ENCODE measurements at places on chromosomes 1 and 21.

DNA sequence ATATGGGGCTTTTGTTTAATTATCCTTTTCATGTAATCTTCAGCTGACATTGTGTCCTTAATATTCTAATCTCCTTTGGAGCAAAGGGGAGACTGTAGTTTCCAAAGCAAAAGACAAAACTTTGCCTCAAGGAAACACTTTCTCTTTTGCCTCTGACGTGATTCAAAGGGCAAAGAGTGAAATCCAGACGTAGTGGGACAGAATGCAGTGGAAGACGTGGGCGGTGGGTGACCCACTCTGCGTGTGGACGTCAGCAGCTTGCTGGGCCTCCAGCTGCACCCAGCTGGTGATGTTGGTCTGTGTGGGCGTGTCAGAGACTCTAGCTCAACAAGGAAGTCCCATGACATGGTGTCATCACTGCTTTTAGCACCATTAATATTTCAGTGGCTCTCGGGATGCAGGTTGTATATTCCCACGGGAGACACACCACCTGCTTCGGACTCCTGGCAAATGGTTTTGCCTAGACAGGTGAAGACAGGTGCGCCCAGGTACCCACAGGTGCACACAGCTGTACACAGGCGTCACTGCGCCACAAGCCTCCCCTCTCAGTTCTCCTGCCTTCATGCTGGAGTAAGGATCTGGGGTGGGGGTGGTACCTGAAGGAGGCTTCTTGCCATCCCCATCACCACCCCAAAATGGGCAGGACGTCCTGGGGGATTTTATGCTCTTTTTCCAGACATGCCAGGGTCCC is 292.1 kb upstream of the VAMP3 start:
- DNase-seq, result no peak

- no peak for DNase-seq
These were observed 30.8 kb upstream of the DIPK1A start for GRCh38 chr1:92992054-92992453.

GRCh38 chr1:224189561-224189960 is 6.5 kb downstream of the DEGS1 start:
- DNase-seq, result no peak

GRCh38 chr1:162091681-162092524 is 22.4 kb downstream of the NOS1AP start:
- no peak for DNase-seq

DNA sequence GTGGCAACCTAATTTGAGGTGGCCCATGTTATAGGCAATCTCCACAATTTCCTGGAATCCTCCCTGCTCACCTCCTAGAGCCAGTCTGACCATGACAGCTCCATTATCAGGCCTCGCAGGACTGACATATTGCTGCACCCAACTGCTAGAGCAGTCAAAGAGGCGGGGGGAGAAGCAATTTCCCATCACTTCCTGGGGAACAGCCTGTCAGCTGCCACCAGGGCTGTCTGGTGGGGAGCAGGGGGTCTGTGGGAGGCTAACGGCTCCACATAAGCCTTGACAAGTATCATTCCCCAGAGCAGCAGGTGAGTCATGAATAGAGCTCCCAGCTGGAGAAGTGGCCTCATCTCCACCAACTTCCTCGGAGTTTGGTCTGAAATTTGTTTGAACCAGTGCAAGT is 322.9 kb downstream of the MATN1 start:
- no peak for DNase-seq

DNA sequence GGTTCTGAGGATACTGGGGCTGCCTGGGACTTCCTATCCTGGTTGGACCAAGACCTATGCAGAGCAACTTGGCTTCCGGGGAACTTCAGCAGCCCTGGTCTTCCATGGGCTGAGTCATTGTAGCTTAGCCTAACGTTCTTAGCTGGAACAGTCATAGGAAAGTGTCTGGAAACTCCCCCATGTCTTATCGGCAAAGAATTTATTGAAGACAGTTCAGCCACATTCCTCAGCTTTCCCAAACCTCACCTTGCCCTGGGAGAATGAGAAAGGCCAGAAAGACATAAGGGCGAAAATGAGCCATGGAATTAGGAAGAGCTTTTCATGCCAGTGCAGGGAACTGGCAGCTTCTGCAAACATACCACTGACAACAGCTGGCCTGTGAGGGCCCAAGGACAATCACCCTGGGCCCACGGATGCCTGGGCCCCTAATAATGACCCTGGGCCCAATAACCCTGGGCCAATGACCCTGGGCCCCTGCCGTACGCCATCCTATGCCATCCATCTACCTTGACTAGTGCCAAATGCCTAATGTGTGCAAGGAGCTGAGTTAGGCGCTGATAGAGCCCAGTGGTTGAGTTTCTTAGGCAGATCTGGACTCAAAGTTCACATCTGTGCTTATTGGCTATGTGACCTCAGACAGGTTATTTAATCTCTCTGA is 114.4 kb upstream of the GADD45A start:
- DNase-seq, result no peak

- DNase-seq, result no peak
These were observed 86.9 kb downstream of the GRIK3 start for GRCh38 chr1:36947384-36947783.

DNA sequence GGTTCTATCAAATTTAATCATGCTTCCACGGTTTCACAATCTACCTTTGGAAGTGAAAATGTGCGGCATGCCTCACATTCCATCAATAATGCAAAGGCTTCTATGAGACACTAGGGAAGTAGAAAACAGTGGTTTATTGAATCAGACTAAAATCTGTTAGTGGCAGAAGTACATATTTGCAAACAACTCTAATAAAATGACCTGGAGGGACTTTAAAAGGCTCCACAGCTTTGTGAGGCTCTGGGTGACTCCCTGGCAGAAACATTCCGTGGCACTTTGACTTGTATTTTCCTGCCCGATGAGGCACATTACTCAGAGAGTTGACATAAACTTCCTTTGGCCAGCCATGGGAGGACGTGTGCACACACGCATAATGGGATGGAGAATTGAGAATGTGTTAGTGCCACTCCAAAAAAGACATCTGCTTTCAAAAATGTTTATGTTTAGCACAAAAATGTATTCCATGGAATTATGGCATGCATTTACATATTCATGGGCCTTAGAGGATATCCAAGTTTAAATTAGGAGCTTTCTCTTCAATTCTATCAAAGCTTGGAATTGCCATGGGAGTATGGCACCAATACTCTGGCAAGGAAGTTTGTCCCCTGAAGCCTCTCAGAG is 60.0 kb upstream of the SSX2IP start:
- DNase-seq, result no peak

GRCh38 chr1:28887419-28887834 is 26.9 kb upstream of the EPB41 start:
- DNase-seq, result peak; percentile 39

DNA sequence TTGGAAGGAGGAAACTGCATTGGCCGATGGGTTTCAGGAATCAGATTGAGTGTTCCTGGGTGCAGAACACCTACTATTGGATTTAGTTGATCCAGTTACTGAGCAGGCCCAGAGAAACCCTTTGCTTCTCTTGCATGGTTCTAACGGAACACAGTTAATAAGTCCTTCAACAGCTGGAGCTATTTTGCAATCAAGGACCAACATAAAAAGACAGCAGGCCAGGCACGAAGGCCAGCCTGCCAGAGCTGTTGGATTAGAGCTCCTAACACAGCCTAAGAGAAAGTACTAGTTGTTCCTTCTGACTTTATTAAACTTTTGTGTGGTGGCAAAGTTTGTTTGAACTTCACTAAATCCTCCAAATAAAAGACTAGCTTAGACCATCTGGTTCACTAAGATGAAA is 148.0 kb upstream of the LMO4 start:
- no peak for DNase-seq
